Glomerular endothelial cell (primary cell): ENCODE measurements at places on chromosomes 4 and X.
A peak's percentile ranks its signal among the peaks of the same experiment; 100 is the strongest.

DNA sequence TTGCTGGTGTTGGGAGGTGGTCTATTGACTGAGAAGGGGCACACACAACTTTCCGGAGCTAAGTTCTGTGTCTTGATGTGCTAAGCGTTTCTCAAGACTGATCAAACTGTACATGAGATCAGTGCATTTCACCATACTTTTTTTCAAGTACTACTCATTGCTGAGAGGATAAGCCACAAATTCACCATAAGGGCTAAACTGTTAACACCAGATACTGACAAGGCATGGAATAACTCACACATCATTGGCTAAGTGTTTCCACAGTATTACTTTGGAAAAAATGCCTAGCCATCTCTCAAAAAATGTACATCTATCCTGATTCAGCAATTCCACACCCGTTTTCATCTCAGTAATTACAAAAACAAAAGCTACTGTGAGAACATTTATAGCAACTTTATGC is 13.0 kb downstream of the RBMX start:
- DNase-seq, result no peak

DNA sequence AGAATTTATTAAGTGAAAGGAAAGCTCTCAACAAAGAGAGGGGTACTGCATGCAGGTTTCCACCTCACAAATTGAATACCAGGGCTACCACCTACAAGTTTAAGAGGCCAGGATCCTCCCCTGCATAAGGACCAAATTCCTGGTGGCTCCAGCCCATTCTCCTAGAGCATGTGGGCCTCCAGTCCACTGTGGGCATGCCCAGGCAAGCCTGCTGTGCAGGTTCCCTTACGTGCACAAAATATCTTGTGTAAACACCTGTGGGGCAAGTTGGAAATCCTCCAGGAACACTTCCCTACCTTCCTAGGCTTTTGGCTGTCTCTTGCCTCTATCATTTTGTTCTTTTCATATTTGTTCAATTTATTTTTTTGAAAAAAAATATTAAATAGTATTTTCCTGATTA is 724.3 kb downstream of the ARAP2 start:
- no peak for DNase-seq

DNA sequence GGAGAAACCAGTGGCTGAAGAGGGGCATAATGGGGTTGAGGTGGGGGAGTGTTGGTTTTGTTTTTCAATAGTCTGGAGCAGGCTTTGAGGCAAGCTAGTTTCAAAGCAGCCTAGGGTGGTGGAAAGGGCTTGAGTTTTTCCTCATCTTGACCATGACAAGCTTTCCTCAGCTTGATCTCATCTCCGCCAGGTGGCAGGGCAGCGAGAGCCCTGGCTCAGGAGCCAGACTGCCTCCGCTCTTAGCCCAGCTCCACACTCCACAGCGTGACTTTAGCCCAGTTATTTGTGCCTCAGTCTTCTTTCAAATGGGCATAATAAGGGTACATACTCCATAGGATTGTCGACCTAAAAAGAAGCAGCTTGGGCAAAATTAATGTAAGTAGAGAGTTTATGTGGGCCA is 29.9 kb upstream of the SOWAHD start:
- DNase-seq, result no peak

- no peak for DNase-seq
Observed at GRCh38 chrX:13750204-13750603, 15.7 kb downstream of the OFD1 start.

GRCh38 chr4:79739912-79740311 is 331.9 kb upstream of the GK2 start:
- no peak for DNase-seq

DNA sequence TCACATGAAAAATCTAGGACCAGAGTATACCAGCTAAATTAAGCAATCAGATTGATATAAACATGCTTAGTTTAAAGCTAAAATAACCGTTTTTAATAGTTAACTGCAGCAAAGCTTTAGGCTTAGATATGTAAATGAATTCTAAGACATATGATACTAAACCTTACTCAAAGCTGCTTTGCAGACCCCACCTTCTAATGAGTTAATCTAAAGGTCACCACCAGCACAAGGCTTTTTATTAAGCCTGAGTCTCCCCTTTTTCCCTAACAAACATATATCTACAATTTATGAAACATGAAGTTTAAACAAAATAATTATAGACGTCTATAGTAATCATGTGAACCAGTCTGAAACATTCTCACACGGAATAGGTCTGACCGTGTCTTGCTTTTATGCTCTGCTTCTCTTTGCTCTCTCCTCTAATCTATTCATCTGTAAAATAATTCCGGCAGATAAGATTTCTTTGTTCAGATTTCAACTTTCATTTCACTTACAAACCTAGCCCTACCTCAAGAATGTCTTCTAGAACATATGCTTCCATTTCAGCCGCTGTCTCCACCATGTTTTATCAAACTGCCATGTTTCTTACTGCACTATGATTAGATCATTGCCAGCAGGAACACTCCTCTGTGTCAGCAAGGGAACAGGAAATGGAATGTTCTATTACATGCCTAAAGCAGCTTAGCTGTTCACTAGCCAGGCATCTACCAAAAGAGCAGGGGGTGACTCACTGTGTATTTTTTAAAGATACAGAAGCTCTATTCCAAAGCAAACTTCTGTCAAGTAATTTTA is 35.9 kb downstream of the ANKRD17 start:
- peak; percentile 87 for DNase-seq

DNA sequence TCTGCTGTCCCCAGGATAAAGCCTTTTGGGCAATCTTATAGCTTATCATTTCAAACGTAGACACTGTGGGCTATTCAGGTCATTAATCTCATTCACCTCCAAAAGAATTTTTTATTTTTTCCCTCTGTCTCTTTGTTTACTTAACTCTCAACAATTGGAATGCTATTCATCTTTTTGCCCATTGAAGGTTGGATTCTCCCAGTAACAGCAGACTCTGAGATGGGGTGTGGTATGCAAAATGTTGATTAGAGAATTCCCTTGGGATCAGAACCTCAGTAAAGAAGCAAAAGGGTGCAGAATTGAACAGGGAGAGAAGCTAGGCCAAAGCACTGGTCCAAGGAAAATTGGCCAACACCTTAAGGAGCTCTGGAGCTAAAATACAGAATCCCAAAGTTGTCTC is 60.4 kb downstream of the CAMK2D start:
- DNase-seq, result no peak

DNA sequence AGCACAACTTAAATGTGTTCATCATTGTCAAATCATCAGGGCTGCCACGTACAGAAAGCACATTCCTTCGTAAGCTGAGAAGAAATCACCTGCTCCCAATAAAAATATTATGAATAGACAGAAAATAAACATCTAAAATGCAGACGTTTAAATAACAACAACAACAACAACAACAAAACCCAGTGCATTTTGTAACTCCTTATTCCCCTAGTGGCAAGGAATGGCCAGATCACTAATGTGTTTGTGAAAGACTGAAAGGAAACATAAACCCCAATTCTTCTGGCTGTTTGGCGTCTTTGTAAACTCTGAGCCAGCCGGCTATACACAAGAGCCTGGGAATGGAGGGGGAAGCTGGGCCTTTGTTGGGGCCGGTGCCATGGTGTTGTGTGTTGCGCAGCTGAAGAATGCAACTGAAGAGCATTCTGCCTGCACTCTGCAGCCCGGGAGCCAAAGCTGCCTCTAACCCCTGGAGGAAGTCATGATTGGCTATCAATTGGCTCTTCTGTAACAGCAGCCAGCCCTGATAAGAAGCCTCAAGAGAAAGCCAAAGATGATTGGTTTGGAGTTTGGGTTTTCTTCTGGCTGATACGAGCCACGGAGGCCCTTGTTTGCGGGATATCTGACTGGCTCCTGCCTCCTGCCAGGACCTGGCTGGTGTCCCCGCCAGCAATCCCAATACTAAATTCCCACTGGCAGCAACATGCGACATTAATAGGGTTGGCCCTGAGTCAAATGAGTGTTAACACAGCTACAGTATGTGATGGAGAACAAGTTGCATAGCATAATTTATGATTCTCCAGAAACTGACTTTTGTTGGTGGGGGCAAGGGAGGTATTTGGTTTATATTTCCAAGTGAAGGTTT is 89.7 kb upstream of the TFDP3 start:
- no peak for DNase-seq

- no peak for DNase-seq
Observed at GRCh38 chr4:32147446-32148085, 1427.4 kb downstream of the PCDH7 start.

DNA sequence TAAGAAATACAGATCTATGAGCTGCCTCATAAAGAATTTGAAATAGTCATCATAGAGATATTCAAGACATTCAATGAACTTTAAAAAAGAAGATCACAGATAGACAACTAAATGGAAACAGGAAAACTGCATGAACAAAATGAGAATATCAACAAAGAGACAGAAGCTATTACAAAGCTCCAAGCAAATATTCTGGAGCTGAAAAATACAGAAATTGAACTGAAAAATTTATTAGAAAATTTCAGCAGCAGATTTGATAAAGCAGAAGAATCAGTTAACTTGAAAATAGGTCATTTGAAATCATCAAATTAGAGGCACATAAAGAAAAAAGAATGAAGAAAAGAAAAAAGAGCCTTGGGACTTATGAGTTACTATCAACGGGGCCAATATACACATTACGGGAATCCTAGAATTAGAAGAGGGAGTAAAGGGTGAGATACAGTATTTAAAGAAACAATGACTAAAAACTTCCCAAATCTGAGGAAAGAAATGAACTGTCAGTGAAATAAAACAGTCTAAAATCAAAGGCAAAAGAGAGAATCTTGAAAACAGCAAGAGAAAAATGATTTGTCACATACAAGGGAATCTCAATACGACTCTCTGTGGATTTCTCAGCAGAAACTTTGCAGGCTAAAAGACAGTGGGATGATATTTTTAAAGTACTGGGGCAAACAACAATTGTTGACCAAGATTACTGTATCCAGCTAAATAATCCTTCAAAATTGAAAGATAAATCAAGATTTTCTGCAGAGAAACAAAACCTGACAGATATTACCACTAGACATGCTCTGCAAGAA is 641.6 kb downstream of the ANKRD50 start:
- no peak for DNase-seq

- no peak for DNase-seq
Observed at GRCh38 chrX:40281336-40282005, 183.7 kb upstream of the BCOR start.

DNA sequence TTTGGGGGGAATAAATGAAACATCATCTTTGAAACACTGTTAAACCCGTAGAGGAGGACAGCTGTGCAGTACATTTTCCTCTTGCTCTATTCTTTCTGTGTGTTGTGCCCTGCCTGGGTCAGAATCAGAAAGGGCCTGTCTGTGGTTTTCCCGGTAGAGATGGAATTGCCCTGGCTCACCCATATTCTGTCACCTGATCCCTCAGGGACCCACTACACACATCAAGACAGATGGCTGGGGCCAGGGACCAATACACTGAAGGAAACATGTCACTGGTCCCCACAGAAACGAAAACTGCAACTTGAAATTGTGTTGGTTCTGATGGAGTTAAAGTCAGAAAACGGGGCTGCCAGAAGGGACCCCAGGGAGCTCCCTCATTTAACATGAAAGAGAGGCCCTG is 114.9 kb downstream of the ZNF827 start:
- no peak for DNase-seq

GRCh38 chr4:1010395-1011021 is 918 bp upstream of the FGFRL1 start:
- no peak for DNase-seq

- no peak for DNase-seq
Observed at GRCh38 chr4:27049239-27049829, 188.7 kb downstream of the STIM2 start.

DNA sequence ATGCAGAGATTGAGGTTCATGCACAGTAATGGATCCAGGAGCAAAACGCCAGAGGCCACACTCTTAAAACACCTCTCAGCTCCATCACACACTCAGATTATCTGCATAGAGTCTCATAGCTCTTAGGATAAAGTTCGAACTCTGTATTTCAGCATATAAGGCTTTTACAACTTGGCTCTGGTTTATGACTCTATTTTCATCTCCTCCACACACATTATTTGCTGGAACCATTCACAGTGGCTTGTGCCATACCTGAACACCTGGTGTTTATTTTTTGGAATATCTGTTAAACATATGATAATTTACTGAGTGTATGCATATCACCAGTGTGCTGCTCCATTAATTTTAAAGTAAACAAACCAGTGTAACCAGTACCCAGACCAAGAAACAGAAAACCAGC is 27.2 kb downstream of the RASL11B start:
- DNase-seq, result no peak

DNA sequence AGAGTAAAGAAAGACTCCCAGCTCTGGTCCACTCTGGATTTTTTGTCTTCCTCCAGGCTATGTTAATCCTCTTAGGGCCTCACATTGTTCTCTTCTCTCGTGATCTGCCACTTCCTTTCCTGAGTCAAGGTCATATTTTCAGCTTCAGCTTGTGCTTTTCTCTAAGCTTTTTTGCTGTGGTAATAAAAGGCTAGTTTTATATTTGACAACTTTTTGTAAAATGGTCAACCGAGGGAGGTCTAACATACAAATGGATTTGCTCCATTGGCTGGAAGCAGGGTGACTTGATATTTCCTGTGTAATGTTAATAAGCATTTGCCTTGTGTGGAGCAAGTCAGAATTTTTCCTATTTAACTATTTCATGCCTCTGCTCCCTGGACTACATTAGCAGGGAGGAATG is 239.7 kb downstream of the RAB28 start:
- no peak for DNase-seq

- DNase-seq, result no peak
Observed at GRCh38 chr4:139011225-139011950, 4.2 kb upstream of the NOCT start.

DNA sequence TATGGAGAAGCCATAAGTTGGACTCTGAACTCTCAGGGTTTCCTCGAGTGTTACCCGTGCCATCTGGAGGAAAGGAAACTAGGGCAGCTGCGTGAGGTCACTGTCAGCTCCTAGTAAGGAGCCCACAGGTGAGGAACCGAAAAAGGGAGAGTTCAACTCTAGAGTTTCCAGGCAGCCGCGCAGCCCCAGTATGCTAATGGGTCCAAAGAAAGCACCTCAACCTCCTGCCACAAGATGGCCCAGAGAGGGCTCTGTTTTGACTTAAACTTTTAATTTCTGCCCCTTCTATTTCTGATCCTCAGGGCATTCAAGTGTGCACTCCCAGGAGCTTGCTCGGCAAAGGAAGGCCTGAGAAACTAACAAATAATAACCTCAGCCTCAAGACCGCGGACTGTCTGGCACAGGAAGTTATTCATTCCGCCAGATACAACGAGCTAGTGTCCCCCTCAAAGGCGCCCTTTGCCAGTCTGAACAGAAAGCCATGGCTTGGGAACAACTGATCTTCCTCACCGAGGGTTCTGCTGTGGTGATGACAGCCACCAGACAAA is 13.9 kb downstream of the SCARB2 start:
- DNase-seq, result no peak

GRCh38 chrX:150032742-150033141 is 94.5 kb upstream of the EOLA2 start:
- DNase-seq, result no peak

DNA sequence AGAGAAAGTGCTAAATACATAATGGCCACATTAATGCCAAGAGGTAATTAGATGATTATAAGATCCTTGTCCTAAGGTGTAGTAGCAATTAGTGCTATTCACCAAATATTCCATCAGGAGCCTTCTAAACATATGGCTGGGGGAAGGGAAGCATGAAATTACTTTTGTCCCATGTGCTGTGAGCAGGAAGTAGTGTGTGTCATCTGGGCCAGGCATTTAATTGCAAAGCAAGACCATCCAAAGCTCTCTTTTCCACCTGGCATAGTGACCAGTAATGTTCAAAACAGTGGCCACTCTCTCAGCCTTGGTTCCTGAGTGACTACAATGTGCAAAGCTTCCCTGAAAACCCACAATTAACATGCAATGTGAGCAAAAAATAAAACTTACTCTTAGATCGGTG is 144.2 kb upstream of the FAM241A start:
- DNase-seq, result no peak

GRCh38 chrX:52933976-52934703 is 24.2 kb downstream of the FAM156A start:
- DNase-seq, result no peak
